ENCODE measurements at places on chromosomes 1 and 21.

GRCh38 chr1:39899611-39900538 lies 1.8 kb downstream of the MYCL start:
- DNase-seq, result no peak

GRCh38 chr1:31839662-31840343 lies 24.0 kb upstream of the SPOCD1 start:
- DNase-seq, result no peak

DNA sequence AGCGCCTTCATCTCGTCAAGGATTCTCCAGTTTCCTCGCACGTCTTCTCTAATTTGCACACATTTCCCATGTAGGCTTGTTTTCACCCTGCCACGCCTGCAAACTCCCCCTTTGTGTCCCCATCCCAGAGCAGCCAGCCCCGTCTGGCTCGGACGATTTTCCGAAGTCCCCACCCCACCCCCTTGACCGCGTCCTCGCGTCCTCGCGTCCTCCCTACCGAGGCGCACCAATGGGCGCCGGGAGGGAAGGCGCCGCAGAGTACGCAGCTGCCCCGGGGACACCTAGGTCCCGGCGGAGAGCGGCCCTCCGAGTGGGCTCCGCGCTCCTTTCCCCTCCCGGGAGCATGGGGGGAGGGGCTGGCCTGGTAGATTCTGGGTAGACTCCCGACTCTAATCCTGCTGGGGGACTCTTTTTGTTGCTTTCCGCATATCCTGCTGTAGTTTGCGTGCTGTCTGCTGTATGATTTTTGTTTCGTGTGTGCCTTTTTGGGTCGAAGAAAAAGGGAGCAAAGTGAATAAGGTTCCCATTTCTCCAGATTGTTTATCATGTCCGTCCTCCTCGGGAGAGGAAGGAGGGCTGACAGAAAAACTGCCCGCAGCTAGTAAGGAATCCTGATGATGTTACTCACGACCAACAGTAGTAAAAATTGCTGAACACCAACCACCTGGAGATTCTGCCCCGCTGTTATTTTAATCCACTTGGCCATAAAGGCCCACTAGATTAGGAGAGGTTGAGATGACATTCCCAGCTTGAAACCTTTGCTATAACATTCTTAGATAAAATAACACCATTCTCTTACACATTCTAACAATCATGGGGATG lies 1.5 kb downstream of the CACHD1 start:
- DNase-seq, result no peak

DNA sequence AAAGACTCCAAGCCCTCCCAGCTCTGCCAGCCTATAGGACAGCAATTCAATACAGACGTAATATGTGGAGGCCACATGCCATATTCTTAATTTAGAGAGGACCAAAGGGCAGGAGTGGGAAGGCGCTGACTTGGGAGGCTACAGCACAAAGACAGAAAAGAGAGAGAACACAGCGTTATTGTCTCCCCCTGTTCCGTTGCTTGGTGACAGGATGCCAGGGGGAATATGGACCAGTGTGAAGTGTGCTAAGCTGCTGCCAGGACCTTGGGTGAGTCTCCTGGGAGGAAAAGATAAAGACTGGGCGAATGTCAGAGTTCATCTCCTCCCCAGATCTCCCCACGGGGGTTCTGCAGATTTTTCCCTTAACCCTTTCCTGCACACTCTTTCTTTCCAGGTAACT lies 102.1 kb upstream of the ADAR start:
- DNase-seq, result no peak

DNA sequence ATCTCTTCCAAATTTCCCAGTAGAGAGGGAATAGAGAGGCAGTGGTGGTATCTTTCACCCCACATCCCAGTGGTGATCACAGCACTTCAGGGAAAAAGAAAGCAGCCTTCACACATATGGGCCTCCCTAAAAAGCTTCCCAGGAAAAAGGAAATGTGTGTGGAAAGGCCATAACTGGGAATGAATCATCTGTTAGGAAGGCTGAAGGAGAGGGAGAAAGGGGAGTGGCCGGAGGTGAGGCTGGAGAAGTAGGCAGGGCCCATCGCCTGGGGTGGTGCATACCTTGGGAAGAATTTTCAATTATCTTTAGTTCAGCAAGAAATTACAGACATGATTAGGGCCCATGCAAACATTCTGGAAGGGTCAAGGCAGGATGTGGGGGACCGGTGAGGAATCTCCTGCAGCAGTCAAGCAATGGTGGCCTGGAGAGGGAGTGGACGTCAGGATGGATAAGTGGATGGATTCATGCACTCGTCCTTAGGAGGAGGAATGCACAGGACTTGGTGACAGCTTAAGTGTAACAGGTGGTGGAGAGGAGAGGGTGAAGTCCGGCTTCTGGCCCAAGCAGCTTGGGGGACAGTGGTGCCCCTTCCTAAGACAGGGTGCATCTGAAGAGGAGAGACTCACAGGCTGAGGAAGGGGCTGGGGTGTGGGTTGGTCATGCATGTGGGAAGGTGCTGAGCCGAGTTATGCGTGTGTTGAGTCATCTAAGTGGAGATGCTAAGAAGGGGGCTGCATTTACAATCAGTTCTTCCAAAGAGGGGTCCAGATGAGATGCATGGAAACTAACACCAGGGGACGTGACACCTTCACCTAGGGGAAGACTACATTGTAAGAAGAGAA lies 17.9 kb downstream of the HIVEP3 start:
- no peak for DNase-seq

DNA sequence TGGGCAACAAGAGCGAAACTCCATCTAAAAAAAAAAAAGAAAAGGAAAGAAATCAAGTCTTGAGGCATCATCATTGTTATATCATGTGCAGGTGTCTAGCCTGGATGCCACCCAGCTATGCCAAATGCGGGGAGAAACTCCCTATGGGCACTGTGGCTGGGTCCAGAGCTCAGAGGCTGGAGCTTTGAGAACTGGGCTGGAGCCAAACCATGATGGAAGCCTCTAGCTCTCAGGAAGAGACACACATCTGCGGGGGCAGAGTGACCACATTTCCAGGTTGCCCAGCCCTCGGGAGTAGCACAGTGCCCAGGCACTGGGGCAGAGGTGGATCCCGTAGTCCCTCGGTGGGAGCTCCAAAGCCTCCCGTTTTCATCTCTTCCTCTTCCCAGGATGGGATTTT lies 58.9 kb downstream of the COL18A1 start:
- no peak for DNase-seq

GRCh38 chr1:168330285-168330684 lies 49.6 kb downstream of the TBX19 start:
- no peak for DNase-seq

GRCh38 chr1:181737056-181737455 lies 253.7 kb downstream of the CACNA1E start:
- no peak for DNase-seq

DNA sequence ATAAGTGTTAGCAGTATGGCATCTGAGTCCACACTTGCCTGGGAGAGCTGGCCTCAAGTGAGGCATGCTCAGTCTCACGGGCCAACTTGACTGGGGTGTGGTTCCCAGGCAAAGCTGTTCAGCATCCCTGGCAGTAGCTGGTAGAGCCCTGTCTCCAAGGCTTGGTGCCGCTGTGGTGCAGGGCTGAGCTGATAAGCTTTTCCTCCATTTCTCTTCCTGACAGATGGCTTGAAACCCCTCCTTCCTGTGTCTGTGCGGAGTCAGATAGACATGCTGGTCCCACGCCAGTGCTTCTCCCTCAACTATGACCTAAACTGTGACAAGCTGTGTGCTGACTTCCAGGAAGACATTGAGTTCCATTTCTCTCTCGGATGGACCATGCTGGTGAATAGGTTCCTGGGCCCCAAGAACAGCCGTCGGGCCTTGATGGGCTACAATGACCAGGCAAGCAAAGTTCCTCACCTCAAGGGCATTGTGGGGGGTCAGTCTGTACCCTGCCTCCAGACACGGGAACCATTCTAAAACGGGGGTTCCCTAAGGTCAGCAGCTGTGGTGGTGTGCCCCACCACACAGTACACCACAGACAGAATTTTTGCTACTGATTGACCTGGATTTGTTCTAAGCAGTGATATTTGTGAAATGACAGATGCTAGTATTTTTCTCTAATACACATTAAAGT lies 13.7 kb upstream of the MIIP start:
- no peak for DNase-seq

- no peak for DNase-seq
These were observed 312.3 kb downstream of the KCNH1 start for GRCh38 chr1:210821615-210822014.

- no peak for DNase-seq
These were observed 49.2 kb downstream of the MRPL39 start for GRCh38 chr21:25558123-25558522.

DNA sequence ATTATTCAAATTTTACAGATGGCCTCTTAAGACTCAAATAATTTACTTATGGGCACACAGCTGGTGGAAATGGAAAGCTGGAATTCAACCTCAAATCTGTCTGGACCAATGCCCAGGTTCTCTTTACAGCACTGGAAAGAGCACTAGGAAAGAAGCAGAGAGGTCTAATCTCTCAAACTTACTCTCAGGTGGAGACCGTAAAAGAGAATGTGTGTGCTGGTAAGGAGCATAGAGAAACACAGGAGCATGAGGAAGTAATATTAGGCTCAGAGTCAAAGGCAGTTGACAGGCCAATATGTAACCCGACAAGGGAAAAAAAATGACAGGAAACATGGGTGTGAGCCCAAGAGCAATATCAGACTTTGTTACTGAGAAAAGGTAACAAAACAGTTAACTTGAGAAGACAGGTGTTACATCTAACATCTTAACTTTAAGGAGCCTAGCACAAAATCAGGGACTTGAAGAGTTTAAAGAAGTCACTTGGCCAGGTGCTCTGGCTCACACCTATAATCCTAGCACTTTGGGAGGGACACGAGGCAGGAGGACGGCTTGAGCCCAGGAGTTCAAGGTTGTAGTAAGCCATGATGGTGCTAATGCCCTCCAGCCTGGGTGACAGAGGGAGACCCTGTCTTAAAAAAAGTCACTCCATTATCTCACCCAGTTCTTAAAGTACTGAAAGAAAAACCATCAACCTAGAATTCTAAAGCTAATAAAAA lies 20.7 kb downstream of the PPP1R15B start:
- no peak for DNase-seq

DNA sequence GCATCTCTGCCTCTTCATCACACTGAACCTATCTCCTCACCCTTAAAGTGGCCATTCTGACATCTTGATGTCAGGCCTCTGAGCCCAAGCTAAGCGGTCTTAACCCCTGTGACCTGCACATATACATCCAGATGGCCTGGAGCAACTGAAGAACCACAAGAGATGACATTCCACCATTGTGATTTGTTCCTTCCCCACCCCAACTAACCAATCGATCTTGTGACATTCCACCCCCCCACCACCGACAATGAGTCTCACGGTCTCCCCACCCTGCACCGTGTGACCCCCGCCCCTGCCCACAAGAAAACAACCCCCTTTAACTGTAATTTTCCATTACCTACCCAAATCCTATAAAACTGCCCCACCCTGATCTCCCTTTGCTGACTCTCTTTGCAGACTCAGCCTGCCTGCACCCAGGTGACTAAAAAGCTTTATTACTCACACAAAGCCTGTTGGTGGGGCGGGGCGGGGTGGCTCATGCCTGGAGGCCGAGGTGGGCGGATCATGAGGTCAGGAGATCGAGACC lies 21.0 kb upstream of the PINK1 start:
- no peak for DNase-seq

DNA sequence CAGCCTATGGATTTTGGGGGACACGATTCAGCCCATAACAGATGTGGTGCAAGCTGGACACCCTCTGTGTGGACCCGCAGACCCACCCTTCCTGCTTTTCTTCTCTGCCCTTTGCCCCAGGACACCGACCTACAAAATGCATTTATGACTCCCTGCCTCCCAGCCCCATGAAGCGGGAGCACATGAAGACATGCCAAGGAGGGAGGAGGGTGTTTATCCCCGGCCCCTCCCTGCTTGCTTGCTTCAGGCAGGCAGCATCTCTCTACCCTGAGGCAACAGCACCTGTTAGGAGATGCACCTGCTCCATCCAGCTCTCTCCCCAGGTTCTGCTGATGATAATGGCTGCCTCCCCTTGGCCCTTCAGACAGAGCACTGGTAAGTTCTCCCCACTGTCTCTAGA lies 187.5 kb downstream of the PSMG1 start:
- no peak for DNase-seq
